Cerebellar nuclear complex (tissue), 1 donor: ENCODE measurements at places on chromosomes 6 and 20.

DNA sequence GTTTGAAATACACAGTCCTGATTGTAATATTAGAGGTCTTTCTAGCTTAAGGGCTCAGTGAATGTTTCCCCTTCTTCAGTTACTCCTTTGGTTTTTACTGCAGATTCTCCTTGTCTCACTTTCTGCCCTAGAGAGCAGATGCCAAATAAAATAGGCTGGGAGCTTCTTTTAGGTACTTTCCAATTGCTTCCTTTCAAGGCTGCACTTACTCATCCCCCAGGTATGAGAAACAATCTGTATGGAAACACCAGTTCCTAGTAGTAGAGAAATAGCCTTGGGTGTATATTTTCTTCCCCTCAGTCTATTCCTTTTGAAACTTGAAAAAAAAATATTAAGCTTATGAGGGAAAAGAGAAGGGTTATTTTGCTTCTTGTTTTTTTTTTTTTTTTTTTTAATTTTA, 139.7 kb downstream of the PAK5 start:
- DNase-seq, result no peak

DNA sequence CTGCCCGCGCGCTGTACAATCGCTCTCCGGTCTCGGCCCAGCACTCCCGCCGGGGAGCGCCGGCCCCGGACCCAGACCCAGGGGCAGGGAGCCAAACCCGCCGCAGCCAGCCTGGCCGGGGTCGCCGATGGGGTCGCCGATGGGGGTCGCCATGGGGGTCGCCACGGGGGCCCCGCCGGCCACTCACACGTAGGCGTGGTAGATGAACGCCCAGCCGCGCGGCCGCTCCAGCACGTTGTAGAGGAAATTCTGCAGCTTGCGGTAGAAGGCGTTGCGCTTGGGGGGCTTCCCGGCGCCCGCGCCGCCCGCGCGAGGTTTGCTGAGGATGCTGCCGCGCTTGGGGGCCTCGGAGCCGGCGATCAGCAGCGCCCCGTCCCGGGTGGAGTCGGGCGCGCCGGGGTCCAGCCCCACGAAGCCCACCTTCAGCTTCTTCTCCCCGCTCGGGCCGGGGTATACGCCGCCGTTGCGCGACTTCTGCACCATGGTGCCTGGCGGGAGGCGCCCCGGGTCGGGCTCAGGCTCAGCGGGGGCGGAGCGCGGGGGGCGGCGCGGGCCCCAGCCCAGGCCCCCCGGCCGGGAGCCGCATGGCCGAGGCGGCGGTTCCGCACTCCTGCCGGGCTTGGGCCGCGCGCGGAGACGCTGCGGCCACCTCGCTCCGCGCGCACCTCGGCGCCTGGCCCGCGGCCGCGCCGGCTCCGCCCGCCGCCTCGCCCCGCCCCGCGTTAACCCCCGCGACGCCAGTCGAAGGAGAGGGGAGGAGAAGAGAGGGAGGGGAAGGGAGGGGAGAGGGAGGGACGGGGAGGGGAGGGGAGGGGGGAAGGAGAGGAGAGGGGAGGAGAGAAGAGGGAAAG, at the start of gene KCNQ2:
Gene KCNQ2, minus strand, starts transcription at position 675 of the 851 bp plus-strand sequence. Its CDS starts 192 bp downstream, at position 483.
- DNase-seq, result no peak

- DNase-seq, result no peak
Measured at GRCh38 chr20:48098099-48098498, 312.8 kb upstream of the SULF2 start.

- DNase-seq, result no peak
Measured at GRCh38 chr6:1619098-1619672, 9.5 kb downstream of the FOXC1 start.

DNA sequence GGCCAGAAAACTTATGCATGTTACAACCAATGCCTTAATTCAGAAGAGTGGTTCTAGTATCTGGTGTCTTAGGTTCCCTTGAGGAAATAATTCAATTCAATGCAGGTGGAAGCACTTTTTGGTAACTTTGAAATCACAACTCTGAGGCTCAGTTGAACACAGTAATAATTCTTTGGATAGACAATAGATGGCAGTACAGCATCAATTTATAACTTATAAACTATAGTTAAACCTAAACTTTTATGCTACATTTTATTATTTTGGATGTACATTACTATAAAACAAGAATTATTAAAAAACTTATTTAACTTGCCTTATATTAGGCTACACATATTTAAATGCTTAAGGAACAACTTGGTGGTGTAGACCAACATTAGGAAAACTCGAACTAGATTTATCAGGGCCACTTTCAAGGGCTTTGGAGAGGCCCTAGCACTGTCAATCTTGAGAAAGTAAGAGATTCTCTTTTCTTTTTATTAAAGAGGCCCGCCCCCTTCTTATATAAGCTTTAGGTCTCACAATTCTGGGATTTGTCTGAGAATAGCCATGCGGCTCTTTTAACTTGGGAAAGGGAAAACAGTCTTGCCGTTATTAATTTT, 85.9 kb downstream of the CRYBG1 start:
- DNase-seq, result no peak

DNA sequence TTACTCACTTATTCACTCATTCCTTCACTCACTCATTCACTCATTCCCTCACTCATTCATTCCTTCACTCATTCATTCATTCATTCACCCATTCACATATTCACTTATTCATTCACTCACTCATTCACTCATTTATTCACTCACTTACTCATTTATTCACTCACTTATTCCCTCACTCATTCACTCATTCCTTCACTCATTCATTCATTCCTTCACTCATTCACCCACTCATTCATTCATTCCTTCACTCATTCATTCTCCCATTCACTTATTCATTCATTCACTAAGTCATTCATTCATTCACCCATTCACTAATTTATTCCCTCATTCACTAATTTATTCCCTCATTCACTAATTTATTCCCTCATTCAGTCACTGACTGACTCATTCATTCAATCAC, 127.6 kb downstream of the EDN3 start:
- no peak for DNase-seq

- DNase-seq, result no peak
Measured at GRCh38 chr6:119346936-119347335, 2.6 kb downstream of the MAN1A1 start.

DNA sequence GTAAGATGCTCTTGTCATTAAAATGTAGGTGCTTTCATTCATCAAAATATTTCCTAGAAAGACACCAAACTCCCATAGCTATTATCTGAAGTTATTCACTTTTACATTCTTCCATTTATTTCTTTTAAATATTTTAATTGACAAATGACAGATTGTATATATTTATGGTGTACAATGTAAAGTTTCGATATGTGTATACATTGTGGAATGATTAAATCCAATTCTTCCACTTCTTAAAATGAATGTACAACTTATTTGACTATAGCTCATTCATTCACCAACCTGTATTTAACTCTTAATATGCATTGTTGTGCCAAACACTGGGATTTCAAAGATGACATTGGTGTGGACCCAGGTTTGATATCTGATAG, 41.0 kb downstream of the CCN2 start:
- DNase-seq, result no peak

- no peak for DNase-seq
Measured at GRCh38 chr6:119858901-119859300, 509.3 kb upstream of the MAN1A1 start.

DNA sequence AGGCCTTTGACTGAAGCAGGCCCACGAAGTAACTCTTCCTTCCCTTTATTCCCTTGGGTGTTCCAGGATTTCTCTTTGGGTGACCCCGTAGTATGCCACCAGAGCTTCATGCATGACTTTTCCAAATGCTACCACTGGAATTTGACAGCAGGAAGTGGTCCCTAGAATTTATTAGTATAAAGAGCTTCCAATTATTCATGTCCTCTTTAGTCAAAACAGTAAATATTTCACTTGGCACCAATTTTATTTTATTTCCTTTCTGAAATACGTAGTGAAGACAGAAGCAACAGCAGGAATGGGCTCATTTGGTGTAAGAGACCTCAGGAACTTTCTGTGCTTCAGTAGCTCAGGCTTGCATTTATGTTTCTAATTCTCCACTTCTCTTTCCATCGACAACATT, 151.3 kb downstream of the LCA5 start:
- no peak for DNase-seq

GRCh38 chr20:44837946-44838345, 27.6 kb upstream of the RIMS4 start:
- no peak for DNase-seq

DNA sequence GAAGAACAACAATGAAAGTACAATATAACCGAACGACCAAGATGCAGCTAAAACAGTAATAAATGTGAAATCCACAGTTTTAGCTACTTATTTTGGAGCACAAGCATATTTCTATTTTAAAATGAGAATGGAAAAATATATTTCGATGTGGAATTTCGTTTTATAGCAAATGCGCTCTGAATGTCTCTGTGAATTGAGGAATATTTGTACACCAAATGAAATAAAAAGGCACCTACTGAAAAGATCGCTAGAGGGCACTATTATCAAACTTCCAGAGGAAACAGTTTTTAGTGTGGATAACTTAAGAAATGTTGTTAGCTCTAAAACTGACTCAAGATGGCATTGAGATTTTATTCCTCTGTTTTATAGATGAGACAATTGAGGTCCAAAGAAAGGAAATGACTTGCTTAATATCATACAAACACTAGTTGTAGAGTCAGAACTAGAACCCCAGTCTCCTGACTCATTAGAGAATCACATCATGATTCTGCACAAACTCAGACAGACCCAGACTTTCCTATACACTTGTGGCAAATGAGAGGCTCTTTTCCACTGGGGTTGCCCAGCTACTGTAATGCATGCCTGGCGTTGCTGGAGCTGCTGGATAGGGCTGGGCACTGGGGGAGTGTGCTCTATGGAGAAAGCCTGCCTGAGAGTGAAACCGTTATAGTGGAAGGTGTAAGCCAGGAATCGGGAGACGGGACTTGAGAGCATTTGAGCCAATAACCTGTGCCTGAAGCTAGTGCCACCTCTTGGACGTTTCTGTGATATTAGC, 51.9 kb downstream of the GCLC start:
- peak; percentile 18 for DNase-seq

- DNase-seq, result no peak
Measured at GRCh38 chr20:24577271-24577909, 108.0 kb downstream of the SYNDIG1 start.

DNA sequence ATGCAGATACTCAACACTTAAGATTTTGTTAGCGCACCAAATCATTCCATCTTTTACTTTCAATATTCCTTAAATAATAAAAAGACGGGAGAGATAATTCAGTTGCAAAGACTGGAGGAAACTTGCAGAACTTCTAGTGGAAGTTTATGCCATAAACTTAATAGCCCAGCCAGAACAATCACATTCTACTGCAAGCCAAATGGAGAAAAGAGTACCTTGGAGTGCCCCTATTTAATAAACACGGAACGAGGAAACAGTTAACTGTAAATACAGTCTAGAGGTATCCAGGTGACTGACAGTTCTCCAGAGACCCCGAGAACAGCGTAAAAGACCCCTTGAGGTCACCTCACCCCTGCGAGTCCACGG, 635 bp downstream of the SLC35B3 start:
- no peak for DNase-seq

GRCh38 chr6:88074791-88075190, 27.1 kb downstream of the SPACA1 start:
- no peak for DNase-seq

- DNase-seq, result no peak
Measured at GRCh38 chr6:138487102-138487604, 12.1 kb downstream of the NHSL1 start.
